Activated T-helper 17 cell treated with anti-CD3 and anti-CD28 coated beads, Interleukin-2, amount 50 U/mL, for 72 hours (primary cell): ENCODE measurements at places on chromosomes 3 and 15. TPM values are rescaled to one million over a fixed set of nuclear protein-coding genes. Genes with fewer than 3 reads are reported as not detected.
A peak's percentile ranks its signal among the peaks of the same experiment; 100 is the strongest.

DNA sequence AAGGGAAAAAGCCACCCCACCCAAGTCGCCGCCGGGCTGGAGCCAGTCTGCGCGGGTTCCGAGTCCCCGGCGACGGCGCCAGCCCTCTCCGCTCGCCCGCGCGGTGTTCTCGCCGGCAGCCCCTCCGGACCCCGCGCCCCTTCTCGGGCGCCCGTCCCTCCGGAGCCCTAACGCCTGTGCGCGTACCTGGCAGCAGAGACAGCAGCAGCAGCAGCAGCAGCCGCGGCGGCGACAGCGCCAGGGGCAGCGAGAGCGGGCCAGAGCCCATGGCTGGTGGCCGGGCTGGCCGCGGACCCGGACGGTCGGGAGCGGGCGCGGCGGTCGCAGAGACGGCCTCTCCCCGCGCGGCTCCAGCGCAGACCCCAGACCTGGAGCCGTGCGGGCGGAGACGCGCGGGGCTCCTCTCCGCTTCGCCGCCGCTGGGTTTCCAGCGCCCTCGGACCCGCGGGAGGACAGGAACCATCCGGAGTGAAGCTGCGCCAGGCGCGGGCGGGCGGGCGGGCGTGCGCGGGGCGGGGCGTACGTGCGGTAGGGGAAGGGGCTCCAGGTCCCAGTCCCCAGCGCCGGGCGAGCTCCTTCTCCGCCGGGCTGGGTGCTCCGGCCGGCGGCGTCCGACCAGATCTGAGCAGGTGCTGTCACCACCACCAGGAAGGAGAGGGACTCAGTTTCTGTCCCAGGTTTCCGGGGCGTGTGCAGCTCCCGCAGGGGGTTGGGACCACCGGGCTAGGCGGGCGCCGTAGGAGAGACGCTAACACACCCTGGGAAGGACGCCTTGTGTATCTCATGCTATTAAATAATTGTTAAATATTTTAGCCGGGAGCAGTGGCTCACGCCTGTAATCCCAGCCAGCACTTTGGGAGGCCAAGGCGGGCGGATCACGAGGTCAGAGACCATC, at the start of gene CHRNA3:
TSS of gene CHRNA3 (minus strand) at position 470 of the 895 bp plus-strand sequence. CDS start at position 268, 202 bp downstream.
- no peak for ATAC-seq

GRCh38 chr15:50633653-50634052, 52.9 kb downstream of the TRPM7 start:
- ATAC-seq: peak; percentile 49

DNA sequence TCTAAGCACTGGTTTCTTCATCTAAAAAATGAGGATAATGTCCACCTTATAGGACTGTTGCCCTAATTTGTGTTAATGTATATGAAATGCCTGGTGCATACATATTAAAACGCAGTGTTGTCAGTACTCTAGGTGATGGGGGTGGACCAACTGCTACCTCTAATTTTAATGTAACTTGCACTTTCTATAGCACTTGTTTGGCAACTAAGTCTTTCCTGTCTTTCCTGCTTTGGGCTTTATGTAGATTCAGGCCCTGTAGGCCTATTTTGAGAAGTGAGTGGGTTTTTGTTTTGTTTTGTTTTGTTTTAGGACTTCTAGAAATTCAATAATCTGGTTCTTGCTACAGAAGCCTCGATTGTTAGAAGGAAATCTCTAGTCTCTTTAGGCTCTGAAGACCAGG, 21.2 kb downstream of the SLC7A14 start:
- no peak for ATAC-seq

GRCh38 chr3:69893274-69893673, 106.3 kb upstream of the SAMMSON start:
- ATAC-seq: no peak

DNA sequence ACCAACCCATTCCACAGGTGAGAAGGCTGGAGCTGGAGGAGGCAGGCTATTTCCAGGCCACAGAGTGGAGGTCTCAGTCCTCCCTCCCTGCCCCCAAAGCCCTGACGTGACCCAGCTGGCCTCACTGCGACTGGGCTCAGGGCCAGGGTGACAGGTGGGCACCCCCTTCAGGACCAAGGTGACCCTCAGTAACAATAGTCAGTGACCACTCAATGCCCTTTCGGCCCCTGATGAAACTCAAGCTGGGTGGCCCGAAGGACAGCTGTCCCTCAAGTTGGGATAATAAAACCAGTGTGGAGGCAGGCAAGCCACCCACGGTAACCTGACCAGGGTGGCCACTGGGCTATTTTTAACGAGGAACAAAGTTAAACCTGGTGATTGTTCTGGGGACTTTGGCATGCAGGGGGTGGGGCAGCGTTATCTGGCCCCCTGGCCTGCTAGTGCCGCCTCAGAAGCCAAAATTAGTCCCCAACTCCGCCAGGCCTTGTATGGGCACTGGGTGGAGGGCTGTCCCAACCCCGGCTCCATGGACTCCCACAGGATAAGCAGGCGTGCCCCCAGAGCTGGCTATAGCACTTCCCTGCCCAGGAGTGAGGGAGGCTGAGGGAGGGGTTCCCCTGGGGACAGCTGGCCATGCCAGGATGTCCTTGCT, 1.1 kb downstream of the TNNC1 start:
- no peak for ATAC-seq

DNA sequence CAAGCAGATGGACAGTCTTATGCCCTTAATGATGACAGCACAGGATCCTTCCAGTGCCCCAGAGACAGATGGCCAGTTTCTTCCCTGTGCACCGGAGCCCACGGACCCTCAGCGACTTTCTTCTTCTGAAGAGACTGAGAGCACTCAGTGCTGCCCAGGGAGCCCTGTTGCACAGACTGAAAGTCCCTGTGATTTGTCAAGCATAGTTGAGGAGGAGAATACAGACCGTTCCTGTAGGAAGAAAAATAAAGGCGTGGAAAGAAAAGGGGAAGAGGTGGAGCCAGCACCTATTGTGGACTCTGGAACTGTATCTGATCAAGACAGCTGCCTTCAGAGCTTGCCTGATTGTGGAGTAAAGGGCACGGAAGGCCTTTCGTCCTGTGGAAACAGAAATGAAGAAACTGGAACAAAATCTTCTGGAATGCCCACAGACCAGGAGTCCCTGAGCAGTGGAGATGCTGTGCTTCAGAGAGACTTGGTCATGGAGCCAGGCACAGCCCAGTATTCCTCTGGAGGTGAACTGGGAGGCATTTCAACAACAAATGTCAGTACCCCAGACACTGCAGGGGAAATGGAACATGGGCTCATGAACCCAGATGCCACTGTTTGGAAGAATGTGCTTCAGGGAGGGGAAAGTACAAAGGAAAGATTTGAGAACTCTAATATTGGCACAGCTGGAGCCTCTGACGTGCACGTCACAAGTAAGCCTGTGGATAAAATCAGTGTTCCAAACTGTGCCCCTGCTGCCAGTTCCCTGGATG, 198.7 kb downstream of the AKAP13 start:
- ATAC-seq: no peak

DNA sequence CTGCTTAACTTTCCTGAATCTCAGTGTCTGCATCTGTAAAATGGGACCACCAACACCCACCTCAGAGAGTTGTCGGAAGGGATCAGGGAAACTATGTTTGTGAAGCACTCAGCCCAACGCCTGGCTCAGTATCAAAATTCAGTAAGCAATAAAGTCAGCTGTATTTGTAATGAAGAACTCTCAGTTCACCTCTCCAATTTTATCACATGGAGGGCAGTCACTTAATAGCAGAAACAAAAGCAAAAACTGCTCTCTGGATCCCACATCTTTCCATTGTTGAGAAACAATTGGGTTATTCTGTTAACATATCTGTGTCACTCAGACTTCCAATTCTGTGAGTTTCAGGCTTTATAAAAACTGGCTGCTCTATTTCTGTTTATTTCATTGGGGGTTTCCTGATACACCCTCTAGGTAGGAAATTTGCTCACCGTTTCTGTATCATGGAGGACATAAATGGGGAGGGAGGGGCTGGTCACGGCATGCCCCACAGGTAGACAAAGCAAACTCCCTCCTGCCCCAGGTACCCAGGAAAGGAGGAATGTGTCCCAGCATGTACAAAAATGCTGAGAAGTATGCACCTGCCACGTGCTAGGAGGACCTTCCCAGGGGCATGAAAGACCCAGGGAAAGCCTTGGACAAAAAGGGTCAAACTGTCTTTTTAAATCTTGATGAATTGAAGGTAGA, 81.4 kb upstream of the LMOD3 start:
- ATAC-seq: no peak

- ATAC-seq: no peak
Measured at GRCh38 chr3:58672451-58672850, 5.9 kb upstream of the FAM3D start.

- ATAC-seq: no peak
Measured at GRCh38 chr3:154584974-154585373, 155.0 kb upstream of the GPR149 start.

GRCh38 chr15:66178531-66178910, 75.0 kb downstream of the MEGF11 start:
- ATAC-seq: no peak

DNA sequence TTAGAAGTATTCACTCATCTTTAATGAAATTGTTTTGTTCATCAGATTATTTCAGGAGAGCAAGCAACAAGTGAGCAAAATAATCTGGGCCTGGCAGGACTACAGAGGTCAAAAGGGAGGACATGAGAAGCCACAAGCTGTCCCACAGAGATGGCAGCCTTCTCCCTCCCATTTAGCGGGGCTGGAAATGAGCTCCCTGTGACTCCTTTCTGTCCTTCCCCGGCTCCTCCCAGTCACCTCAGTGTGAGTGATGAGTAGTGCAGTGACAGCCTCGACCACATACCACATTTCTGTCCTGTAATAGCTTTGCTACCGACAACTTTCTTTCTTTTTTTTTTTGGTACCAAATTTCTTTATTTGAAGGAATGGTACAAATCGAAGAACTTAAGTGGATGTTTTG, 38.0 kb downstream of the RAB7A start:
- peak; percentile 98 for ATAC-seq

GRCh38 chr3:50357481-50357880, 1.8 kb downstream of the TMEM115 start:
- no peak for ATAC-seq

DNA sequence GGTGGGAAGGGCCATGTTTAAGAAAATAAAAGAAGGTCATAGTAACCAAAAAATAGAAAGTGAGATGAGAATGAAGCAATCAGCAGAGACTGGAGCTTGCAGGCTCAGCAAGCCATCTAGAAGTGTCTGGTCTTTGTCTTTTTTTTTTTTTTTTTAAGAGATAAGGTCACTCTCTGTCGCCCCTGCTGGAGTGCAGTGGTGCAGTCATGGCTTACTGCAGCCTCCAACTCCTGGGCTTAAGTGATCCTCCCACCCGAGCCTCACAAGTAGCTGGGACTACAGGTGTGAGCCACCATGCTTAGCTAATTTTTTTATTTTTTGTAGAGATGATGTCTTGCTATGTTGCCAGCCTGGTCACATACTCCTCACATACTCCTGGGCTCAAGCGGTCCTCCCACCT, 36.2 kb downstream of the GXYLT2 start:
- no peak for ATAC-seq

GRCh38 chr3:189570916-189571315, 60.3 kb upstream of the TP63 start:
- ATAC-seq: peak; percentile 56

- no peak for ATAC-seq
Measured at GRCh38 chr3:69541711-69542088, 155.8 kb upstream of the FRMD4B start.

DNA sequence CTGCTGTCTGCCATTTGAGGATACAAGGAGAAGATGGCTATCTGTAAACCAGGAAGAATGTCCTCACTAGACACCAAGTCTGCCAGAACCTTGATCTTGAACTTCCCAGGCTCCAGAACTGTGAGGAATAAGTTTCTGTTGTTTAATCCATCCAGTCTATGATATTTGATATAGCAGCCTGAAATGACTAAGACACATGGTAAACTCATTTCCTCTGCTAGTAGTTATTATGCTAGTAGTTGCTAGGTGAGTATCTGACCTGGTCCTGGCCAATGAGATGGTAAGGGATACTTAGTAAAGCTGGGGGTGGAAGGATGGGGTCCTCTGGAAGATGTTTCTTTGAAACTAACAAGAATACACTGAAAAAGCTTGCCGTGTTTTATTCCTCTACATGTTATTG, 280.7 kb upstream of the ARHGEF26 start:
- ATAC-seq: no peak

DNA sequence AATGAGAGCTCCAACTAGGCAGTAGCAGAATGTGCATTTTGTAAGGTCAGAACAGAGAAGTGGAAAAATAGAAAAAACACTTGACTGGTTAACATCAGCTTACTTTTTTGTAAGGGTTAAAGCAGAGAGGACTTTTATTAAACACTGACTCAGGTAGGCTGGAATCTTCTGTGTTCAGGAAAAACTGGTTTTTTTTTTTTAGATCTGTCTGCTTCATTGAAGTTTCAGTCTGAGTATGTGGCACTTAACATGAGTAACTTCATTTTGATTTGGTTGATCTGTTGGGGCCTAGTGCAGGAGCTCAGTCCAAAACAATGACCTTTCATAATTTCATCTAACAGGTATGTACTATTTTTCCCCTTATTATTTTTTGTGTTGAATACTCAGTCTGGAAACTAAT, 141.1 kb downstream of the DOCK3 start:
- ATAC-seq: no peak

- ATAC-seq: peak; percentile 94
Measured at GRCh38 chr3:59450946-59451763, 401.3 kb upstream of the CFAP20DC start.

DNA sequence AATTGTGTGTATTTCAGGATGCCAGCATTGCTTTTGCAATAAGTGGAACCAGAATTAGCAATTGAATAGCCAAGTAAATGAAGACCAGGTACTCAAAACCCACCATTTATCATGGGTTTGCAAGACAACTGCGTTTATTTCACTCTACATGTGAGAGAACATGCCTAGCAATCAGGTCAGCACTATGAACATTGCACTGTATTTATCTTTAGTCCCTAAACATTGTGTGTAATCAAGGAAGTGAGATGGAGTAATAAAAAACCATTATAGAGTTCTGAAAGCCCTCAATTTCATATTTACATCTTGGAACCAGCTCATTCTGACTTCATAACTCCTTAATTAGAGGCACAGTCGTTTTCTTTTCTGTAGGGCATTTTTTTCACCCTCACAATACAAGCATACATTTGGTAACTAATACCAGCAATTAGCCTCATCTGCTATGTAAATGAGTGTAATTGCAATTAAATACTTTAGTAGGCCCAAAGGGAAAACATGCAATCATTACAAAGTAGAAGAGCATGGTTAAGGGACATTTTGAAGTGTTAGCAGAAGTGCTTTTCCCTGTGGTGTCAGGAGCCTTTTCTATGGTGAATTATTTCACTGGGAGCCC, 153.1 kb upstream of the DPH6 start:
- no peak for ATAC-seq

DNA sequence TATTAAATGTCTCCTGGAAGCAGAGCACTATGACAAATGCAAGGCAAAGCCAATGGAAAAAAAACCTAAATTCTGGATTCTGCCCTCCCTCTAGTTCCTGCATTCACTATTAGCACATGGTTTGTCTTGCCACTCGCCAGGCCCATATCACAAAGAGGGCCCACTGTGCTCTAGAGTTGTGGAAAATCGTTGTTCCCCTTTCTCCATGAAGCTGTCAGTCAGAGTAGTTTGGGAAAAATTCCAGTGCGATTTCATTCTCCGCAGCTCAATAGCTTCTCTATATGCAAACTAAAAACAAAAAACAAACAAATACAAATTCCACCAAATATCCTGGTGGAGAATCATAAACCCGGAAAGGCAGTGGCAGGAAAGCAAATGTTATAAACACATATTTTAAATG, 77.3 kb downstream of the RORA start:
- no peak for ATAC-seq

Gene PLSCR4
- total RNA-seq: not detected

Gene SIDT1
- total RNA-seq: 20.8 TPM

Gene WDR49
- total RNA-seq: 0.42 TPM

Gene CNTN6
- total RNA-seq: not detected

Gene VILL
- 12.7 TPM for total RNA-seq

Gene SPINK8
- not detected for total RNA-seq

Gene LAMB2
- not detected for total RNA-seq

Gene KIF23
- total RNA-seq: 51.3 TPM

Gene LMLN
- total RNA-seq: 3.8 TPM

Gene COLQ
- 6.1 TPM for total RNA-seq

Gene KIAA1143
- 21.0 TPM for total RNA-seq
